ENCODE measurements at places on chromosomes 5 and 9. TPM values are rescaled to one million over a fixed set of nuclear protein-coding genes. Genes with fewer than 3 reads are reported as not detected.
A peak's percentile ranks its signal among the peaks of the same experiment; 100 is the strongest.

GRCh38 chr5:95901676-95902627, 59.7 kb downstream of the ELL2 start:
- H3K36me3 ChIP-seq: peaks cover 30% of the 10 kb centered on the region
- no peak for DNase-seq
- no peak overlapping the region for H3K27ac ChIP-seq
- peaks cover 3% of the 10 kb centered on the region for H3K4me1 ChIP-seq

DNA sequence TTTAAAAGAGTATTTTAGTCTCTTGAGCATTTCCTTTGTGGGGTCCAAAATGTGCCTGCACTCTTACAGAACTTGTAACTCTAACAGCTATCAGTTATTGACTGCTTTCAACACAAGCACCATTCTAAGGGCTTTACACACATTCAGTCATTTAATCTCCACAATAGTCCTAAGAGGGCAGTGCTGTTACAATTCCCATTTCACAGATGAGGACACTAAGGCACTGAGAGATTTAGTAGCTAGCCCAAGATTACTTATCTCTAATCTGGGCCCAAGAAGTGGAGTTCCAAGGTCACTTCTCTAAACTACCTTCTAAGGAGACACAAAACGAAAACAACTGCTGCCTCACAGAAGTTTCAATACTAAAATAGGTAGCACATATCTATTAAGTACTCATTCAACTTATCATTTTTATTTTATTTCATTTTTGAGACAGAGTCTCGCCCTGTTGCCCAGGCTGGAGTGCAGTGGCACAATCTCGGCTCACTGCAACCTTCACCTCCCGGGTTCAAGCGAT, 275.2 kb downstream of the CWC27 start:
- H3K27ac ChIP-seq: no peak overlapping the region
- no peak for DNase-seq
- no peak overlapping the region for H3K4me3 ChIP-seq
- peaks cover 8% of the 10 kb centered on the region for H3K4me1 ChIP-seq

- H3K4me3 ChIP-seq: no peak overlapping the region
- no peak overlapping the region for H3K27ac ChIP-seq
- DNase-seq: no peak
- H3K27me3 ChIP-seq: no peaks in the 10 kb centered on the region
- peaks cover 7% of the 10 kb centered on the region for H3K4me1 ChIP-seq
Measured at GRCh38 chr5:69305512-69305911, 27.1 kb downstream of the CCDC125 start.

The CTXN3 gene
- not detected for total RNA-seq

The ANKRD34B gene
- total RNA-seq: 0.10 TPM

DNA sequence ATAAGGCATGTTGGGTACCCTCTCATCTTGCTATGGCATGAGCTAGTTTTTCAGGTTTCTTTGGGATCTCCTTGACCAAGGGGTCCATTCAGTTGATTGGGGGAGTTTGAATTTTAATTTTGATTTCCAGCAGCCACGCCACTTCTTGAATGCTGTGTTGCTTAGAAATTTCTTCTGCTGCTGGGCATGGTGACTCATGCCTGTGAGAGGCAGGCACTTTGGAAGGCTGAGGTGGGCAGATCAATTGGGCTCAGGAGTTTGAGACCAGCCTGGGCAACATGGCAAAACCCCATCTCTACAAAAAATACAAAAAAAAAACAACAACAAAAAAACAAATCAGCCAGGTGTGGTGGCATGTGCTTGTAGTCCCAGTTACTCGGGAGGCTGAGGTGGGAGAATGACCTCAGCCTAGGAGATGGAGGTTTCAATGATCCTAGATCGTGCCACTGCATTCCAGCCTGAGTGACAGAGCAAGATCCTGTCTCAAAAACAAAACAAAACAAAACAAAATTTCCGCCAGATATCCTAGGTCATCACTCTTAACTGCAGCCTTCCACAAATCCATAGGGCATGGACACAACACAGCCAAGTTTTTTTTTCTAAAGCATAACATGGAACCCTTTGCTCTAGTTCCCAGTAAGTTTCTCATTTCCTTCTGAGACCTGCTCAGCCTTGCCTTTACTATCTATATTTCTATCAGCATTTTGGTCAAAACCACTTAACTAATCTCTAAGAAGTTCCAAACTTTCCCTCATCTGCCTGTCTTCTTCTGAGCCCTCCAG, 17.7 kb downstream of the TMC1 start:
- no peak for DNase-seq
- no peak overlapping the region for H3K4me3 ChIP-seq
- H3K27me3 ChIP-seq: no peaks in the 10 kb centered on the region
- H3K27ac ChIP-seq: no peak overlapping the region
- H3K4me1 ChIP-seq: peaks cover 3% of the 10 kb centered on the region

The HCN1 gene
- not detected for total RNA-seq

- DNase-seq: peak; percentile 69
- H3K36me3 ChIP-seq: peaks cover 2% of the 10 kb centered on the region
- H3K4me3 ChIP-seq: peak overlapping the region; percentile 64
- no peaks in the 10 kb centered on the region for H3K27me3 ChIP-seq
- H3K27ac ChIP-seq: peak overlapping the region; percentile 97
Measured at GRCh38 chr9:33158843-33159776, 8.0 kb downstream of the B4GALT1 start.
